ENCODE measurements at places on chromosomes 4 and X. TPM values are rescaled to one million over a fixed set of nuclear protein-coding genes. Genes with fewer than 3 reads are reported as not detected.

GRCh38 chr4:185695743-185696142 is 116.3 kb downstream of the SORBS2 start:
- H3K4me1 ChIP-seq = no peaks in the 10 kb centered on the region
- no peaks in the 10 kb centered on the region for H3K36me3 ChIP-seq
- no peak overlapping the region for H3K27ac ChIP-seq
- peaks cover 6% of the 10 kb centered on the region for H3K27me3 ChIP-seq

GRCh38 chr4:122666527-122667245 is 45.8 kb upstream of the IL21 start:
- H3K4me1 ChIP-seq = peaks cover 82% of the 10 kb centered on the region
- H3K4me3 ChIP-seq = peak overlapping the region; percentile 27
- H3K27me3 ChIP-seq = no peaks in the 10 kb centered on the region
- peaks cover 2% of the 10 kb centered on the region for H3K36me3 ChIP-seq
- peak; percentile 41 for DNase-seq
- H3K27ac ChIP-seq = peak overlapping the region; percentile 95

- H3K27me3 ChIP-seq = peaks cover 24% of the 10 kb centered on the region
- peak overlapping the region; percentile 68 for H3K27ac ChIP-seq
- H3K36me3 ChIP-seq = no peaks in the 10 kb centered on the region
Measured at GRCh38 chr4:76950052-76950955, 752 bp downstream of the SEPTIN11 start.

- no peaks in the 10 kb centered on the region for H3K36me3 ChIP-seq
- peak overlapping the region; percentile 90 for H3K27ac ChIP-seq
- H3K27me3 ChIP-seq = no peaks in the 10 kb centered on the region
- H3K4me1 ChIP-seq = peaks cover 50% of the 10 kb centered on the region
Measured at GRCh38 chrX:39869846-39870601, 227.7 kb downstream of the BCOR start.

GRCh38 chr4:147693218-147693617 is 9.3 kb upstream of the PRMT9 start:
- no peak for DNase-seq
- no peaks in the 10 kb centered on the region for H3K36me3 ChIP-seq
- H3K27ac ChIP-seq = no peak overlapping the region
- H3K4me3 ChIP-seq = no peak overlapping the region

DNA sequence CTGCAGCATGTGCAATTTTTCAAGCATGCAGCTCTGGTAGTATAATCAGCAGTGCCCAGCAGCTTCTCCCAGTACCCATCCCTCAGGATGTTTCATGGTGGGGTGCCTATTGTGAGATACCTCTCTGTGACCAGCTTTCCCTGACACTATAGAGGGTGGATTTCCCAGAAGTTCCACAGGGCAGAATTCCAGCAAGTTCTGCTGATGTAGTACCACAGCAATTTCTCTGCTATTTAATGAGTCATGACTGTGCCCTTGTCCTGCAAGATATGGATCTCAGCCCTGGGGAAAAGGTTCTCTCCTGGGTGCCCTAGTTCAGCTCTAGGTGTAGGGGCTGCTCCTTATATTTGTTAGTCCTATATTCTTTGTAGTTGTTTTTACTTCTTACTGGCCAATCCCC is 174.8 kb downstream of the ENOX2 start:
- H3K4me3 ChIP-seq = no peak overlapping the region
- no peaks in the 10 kb centered on the region for H3K4me1 ChIP-seq
- H3K27me3 ChIP-seq = no peaks in the 10 kb centered on the region
- no peak overlapping the region for H3K27ac ChIP-seq
- peaks cover 27% of the 10 kb centered on the region for H3K36me3 ChIP-seq

GRCh38 chrX:29488919-29489318 is 726.4 kb upstream of the MAGEB2 start:
- no peaks in the 10 kb centered on the region for H3K4me1 ChIP-seq
- DNase-seq = no peak
- no peak overlapping the region for H3K4me3 ChIP-seq
- H3K27me3 ChIP-seq = no peaks in the 10 kb centered on the region

- no peak for DNase-seq
- H3K27ac ChIP-seq = no peak overlapping the region
- no peaks in the 10 kb centered on the region for H3K36me3 ChIP-seq
- H3K27me3 ChIP-seq = no peaks in the 10 kb centered on the region
- H3K4me1 ChIP-seq = no peaks in the 10 kb centered on the region
- H3K4me3 ChIP-seq = no peak overlapping the region
Measured at GRCh38 chr4:16721613-16722291, 176.7 kb downstream of the LDB2 start.

DNA sequence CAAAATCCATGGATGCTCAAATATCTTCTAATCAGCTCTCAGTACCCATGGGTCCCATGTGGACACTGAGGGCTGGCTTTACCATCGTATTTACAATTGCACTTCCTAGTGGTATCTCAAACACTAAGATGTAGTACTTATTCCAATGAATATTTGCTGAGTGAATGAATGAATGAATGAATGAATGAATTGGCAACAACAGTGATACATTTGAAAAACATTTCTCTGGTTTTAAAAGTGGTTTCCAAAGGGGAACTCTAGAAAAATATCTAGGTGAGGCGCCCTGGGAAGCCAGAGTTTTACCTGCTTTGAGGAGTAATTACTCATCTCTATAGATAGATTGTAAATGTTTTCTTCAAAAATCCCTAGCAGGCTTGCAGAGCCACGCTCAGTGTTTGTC is 76.6 kb downstream of the CYTL1 start:
- H3K36me3 ChIP-seq = no peaks in the 10 kb centered on the region
- DNase-seq = no peak
- H3K27me3 ChIP-seq = no peaks in the 10 kb centered on the region
- peaks cover 14% of the 10 kb centered on the region for H3K4me1 ChIP-seq
- H3K27ac ChIP-seq = no peak overlapping the region
- H3K4me3 ChIP-seq = no peak overlapping the region

DNA sequence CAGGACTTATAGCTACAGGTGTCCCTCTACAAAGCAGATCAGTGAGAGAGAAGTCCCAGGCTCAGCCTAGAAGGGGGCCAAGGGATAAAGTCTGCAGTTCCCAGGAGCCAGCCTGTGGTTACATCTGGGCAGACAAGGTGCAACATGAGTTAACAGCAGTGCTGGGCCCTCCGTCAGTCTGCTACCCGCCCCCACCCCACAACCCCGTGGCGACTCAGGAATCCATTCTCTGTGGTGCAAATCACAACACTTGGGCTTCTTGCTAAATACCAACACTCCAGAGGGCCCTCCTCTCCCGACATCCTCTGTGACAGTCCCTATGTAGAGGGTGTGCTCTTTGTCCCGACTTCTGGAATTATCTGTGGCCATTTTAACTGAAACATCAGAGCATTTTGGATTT is 13.8 kb downstream of the GPM6B start:
- H3K4me3 ChIP-seq = no peak overlapping the region
- no peaks in the 10 kb centered on the region for H3K36me3 ChIP-seq
- H3K4me1 ChIP-seq = no peaks in the 10 kb centered on the region
- no peak overlapping the region for H3K27ac ChIP-seq

DNA sequence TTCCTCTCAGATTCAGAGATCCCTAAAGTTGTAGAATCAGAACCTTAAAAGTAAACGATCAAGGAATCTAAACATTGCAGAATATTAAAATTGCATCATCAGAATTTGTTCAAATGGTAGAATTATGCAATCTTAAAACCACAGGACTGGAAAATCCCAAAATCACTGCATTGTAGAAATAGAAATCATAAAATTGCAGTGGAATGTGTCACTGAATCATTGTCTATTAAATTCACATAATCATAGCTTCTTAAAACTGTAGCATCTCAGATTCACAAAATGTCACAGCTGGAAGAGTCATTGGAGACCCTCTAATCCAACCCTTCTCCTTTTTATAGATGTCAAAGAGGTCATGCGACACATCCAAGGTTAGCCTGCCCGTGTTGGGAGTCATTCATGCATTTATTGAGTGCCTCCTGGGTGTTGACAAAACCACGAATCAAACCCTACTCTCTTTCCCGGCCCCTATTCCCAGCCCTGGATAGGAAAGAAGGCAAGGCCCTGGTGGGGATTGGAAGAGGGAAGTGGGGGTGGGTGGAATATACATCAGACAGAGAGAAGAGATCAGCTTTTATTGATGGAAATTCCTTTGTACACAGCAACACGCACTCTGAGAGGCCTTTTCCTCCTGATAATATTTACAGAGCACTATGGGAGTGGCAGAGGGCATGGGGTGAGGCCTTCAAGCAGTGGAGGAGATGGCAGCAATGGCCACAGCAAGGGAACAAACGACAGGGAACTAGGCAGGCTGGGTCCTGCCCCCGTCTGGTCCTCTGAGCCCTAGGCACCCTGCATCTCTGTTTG is 15.4 kb downstream of the IQSEC2 start:
- H3K27me3 ChIP-seq = no peaks in the 10 kb centered on the region
- no peak for DNase-seq
- no peaks in the 10 kb centered on the region for H3K36me3 ChIP-seq
- H3K4me3 ChIP-seq = no peak overlapping the region
- peaks cover 28% of the 10 kb centered on the region for H3K4me1 ChIP-seq

DNA sequence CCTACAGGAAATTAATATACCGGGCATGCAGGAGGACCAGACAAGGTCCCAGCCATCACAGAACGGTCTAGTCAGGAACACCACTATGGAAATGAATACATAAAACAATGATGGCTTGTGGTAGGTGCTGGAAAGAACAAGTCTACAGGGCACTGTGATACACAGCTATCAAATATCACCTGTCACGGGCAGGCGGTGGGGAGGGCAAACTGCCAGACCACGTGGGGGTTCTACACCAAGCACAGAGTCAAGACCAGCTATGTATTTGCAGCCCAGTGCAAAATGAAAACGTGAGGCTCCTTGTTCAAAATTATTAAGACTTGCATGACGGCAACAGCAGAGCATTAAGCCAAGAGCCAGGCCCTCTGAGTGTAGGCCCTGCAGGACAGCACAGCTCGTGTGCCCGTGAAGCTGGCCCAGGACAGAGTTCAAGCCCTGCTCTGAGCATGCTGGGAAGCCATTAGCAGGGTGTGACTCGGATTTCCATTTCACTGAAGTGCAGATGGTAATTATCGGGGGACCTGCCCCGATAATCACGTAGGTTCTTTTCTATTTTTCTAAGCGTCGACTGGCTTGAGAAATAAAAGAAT is 83.6 kb downstream of the JAKMIP1 start:
- no peak overlapping the region for H3K4me3 ChIP-seq
- no peak overlapping the region for H3K27ac ChIP-seq
- no peak for DNase-seq
- no peaks in the 10 kb centered on the region for H3K4me1 ChIP-seq

GRCh38 chr4:134935320-134935719 is 733.7 kb upstream of the PABPC4L start:
- H3K27ac ChIP-seq = no peak overlapping the region
- DNase-seq = peak; percentile 17
- H3K27me3 ChIP-seq = no peaks in the 10 kb centered on the region
- no peaks in the 10 kb centered on the region for H3K4me1 ChIP-seq
- no peaks in the 10 kb centered on the region for H3K36me3 ChIP-seq

Gene SLC25A53
- 5.1 TPM for total RNA-seq

Gene HELT
- not detected for total RNA-seq

Gene MID1IP1
- 89.9 TPM for total RNA-seq

Measured in activated CD4-positive, alpha-beta T cell treated with anti-CD3 and anti-CD28 coated beads for 36 hours (primary cell).